ENCODE measurements at places on chromosomes 2 and 18.

DNA sequence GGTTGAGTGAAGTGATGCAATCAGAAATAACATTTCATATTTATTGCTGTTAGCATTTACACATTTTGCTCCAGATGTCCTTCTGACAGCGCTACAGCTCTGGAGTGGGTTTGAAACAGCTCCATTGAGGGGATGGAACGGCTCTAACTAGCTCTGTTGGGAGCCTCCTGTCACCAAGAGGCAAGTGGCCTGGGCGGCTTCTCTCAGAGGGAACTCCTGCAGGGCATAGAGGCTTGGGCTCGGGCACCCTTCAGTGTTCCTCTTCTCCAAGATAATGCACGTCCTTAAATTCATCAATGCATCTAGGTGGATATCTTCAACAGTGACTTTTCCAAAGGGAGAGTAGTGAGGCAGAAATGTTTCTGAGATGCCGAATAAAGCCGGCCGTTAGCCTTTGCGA, 122.5 kb downstream of the CNTNAP5 start:
- no peak for DNase-seq

GRCh38 chr2:111618978-111619902, 264.8 kb downstream of the ANAPC1 start:
- no peak for DNase-seq

DNA sequence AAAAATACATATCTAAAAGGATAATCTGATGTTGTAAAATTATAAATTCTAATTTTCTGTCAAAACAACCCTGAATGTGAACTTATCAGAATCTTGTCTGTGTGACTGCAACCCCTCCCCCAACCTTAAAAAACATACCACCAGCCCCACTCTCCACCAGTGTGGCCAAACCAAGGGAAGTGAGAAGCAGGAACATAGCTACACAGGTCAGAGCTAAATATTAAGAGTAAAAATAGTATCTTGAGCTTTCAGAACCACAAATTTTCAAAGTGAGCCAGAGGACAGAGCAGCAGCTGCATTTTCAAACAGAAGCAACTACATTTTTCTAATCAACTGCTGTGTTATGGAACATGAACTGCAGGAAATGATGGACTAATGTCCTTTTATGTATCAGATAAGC, 156.7 kb downstream of the SLC4A10 start:
- DNase-seq, result no peak

DNA sequence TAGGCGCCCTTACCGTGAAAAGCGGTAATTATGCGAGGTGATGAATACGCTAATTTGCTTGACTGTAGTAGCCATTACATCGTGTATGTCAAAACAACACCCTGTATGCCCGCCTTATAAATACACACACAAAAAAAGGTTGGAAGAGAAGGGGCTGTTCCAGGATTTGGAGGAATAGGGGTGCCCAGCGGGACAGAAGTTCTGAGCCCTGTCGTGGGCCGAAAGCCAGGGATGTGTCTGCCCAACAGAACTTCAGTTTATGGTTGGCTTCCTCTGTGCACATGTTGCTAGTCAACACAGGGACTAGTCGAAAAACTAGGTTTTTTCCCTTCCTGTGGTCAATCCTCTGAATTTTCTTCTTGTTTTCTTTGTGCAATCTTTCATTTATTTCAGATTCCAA, 182.5 kb downstream of the ACKR3 start:
- no peak for DNase-seq

- DNase-seq, result no peak
Measured at GRCh38 chr2:186543561-186544131, 46.2 kb upstream of the ITGAV start.

DNA sequence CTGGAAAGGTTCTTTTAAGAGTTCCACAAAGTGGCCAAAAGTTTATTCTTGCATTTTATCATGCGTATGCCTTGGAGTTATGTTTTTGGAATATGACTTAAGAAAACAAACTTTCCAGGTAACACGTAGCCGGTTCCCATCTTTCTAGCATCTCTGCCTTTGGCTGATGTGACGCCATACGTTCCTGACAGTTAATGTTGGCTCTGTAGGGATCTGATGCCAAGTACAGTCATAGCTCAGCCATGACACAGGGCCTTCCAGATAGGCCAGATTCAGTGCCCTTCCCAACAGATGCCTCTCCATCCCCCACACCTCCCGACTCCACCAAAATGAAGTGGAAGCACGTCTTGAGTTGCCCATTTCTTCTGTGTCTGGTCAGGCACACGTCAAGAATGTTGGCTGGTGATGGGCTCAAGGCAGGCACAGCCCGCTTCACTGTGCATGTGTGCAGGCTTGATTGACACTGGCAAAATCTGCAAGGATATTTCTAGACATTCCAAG, 51.0 kb upstream of the THOC1 start:
- DNase-seq, result no peak

DNA sequence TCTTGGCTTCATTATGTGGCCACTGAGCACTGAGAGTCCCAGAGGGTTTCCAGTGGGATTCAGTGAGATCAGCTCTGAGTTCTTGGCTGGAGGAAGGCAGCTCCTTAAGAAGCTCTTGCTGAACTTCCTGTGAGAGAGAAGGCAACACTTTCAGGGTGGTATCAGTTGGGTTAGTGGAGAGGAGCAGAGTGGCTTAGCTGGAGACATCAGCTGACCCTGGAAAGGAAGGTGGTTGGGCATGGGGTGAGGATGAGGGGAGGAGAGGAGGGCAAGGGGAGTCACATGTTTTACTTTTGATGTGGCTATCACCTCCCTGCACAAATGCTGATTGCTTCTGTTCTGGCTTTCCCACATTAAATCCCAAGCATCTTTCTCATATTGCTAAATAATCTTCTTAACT, 95.1 kb downstream of the ACOXL start:
- no peak for DNase-seq

GRCh38 chr2:50851886-50852285, 180.0 kb downstream of the NRXN1 start:
- no peak for DNase-seq

- no peak for DNase-seq
Measured at GRCh38 chr2:120108749-120109148, 95.9 kb downstream of the EPB41L5 start.

DNA sequence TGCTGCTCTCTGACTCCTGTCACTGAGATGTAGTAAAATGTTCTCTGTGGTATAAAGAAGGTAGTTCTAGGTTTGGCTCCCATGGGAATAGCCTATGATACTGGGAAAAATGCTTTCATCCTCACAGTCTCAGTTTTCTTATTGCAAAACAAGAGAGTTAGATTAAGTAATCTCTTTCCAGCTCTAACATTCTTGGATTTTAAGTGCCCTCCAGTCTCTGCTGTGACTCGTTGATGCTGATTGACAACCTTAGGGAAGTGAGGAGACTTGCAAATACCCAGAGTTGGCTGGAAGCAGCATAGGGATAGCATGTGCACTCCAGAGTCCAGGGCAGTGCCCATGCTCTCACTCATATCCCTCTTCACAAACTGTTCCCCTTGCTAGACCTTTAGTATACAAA, 534.9 kb downstream of the SLC4A3 start:
- no peak for DNase-seq
